Stimulated activated CD4-positive, alpha-beta T cell treated with anti-CD3 and anti-CD28 coated beads, TNF-alpha, amount 100 ng/mL, for 1 hour (primary cell): ENCODE measurements at places on chromosomes 4 and X.

DNA sequence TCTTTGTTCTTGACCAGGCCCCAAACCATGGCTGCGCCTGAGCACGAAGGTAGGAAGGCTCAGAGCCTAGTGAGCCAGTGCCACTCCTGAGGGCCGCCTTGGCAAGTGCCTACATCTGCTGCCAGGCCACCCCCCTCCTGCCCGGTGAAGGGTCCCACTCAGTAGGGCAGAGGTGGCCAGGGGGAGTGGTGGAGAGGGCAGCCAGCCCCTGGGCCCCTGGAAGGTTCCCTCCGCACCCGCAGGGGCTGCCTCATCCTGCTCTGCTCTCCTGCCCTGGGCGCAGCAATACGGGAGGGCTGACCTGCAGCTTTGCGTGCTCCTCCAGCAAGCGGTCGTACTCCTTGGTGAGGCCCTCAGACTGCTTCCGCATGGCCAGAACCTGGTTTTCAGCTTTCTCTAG is 14.0 kb downstream of the SLC6A8 start:
- DNase-seq, result no peak

GRCh38 chr4:4890574-4891255 is 31.2 kb downstream of the MSX1 start:
- DNase-seq, result no peak

DNA sequence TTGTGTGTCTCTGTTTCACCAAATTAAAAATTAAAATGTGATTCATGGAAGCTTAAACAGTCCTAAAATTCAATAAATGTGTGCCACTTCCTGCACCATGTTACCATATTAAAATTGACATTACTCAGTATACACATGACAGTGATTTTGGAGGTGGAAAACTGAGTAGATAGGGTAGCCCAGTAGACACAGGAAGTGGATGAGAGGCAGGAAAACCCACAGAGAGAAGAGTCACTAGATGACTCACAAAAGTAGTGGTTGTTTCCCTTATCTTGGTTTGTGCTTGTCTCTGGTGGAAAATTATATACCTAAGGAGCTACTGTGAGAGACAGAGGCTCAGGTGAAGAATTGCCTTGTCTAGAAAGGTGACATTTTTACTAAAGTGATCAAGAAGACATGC is 375.8 kb upstream of the CXorf51B start:
- DNase-seq, result no peak

- DNase-seq, result no peak
Measured at GRCh38 chr4:107255114-107255513, 219.0 kb upstream of the DKK2 start.

- peak; percentile 37 for DNase-seq
Measured at GRCh38 chr4:139453041-139453370, 915 bp upstream of the RAB33B start.

DNA sequence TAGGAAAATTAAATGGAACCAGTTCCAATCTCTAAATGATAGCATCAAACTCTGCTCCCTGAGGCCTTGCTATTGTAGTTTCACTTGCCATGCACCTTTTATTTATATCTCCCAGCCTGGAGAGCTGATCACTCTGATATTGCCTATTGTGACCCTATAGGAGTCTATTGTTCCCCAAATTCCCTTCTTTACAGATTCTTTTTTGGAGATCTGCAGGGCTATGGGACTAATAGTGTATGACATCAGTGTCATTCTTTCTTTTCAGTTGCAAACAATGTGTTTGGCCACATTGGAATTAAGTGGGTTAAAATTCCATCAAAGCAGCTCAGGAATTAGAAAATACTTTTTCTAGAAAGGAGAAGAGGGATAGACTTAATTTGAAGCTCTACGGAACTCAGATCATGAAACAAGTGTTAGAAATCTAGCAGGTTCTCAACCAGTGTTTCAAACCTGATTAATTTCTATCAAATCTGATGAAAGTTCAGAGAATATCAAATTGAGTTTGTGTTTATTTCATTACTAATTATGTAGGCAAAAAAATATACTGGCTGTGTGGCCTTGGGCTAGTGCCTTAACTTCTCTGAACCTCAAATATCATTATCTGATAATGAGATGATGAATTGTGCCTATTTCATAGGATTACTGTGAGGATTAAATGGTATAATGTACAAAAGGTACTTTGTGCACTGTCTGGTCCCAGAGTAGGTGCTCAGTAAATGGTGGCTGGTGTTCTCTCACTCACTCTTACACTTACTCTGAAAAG is 71.4 kb downstream of the COL4A6 start:
- DNase-seq, result no peak

- no peak for DNase-seq
Measured at GRCh38 chr4:66629927-66630326, 915.4 kb downstream of the CENPC start.

GRCh38 chr4:113556382-113557134 is 205.0 kb downstream of the CAMK2D start:
- DNase-seq, result no peak

DNA sequence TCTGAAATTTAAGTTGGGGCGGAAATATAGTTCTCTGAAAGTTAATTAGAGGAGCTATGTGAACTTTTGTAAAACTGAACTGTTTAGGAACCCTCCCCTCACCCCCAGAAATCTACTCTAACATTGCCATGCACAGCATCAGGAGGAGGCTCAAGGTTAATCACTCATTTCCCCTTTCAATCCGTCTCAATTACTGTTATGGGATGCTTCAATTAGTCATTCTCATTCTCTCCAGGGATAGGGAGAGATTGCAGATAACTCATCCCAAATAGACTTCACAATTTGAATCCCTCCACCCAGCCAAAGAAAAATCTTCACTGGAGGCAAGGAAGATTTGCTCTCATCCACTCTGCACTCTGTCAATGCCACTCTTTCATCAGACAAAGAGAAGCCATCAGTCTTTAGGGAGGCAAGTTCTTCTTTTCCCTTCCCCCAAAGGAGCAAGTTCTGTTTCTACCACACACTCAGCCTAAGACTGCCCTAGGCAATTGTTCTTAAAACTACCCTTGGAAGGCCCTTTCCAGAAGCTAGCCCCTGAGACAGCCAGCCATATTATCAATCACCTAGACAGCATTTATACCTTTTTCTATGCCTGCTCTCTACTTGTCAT is 140.4 kb downstream of the SLC10A7 start:
- no peak for DNase-seq

DNA sequence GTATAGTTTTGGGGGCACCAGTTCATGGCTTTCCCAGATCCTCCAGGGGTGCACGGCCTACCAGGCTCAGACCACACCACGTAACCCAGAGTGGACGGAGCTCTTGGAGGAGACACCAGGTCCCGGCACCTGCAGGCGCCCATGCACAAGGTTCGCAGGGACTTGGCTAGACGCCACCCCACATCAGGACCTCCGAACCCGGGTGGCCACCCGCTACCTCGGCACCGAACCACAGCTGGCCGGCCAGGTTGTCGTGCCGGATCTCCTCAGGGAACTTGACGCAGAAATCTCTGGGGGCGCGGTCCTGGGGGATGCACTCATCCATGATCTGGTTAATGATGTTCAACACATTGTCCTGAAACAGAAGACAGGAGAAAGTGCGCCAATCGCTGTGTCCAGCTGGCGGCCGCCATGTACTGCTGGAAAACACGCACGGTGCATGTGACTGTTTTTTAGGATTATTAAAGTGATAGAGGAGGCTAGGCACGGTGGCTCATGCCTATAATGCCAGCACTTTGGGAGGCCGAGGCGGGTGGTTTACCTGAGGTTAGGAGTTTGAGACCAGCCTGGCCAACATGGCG is 77.1 kb downstream of the ZFYVE28 start:
- DNase-seq, result no peak

DNA sequence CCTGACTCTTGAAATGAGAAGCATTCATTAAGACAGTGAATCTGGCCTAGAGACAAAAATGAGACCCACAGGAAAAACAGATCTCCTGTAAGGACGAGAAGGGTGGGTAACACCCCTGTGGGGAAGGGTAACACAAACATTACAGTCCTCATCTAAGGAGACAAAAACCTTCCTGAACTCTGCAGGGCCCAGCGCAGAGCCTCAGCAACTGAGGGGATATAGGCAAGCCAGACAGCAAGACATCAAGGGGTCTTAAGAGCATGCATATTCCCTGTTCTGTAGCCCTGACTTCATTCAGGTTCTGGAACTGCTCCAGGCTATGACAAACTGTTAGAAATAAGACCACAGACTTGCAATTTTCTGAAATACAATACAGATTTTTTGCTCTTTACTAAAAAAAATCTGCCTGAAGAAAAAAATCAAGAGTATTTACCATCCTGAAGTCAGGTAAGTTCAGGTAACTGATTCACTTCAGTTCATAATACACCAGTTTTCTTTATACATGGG is 15.5 kb downstream of the COX18 start:
- no peak for DNase-seq

DNA sequence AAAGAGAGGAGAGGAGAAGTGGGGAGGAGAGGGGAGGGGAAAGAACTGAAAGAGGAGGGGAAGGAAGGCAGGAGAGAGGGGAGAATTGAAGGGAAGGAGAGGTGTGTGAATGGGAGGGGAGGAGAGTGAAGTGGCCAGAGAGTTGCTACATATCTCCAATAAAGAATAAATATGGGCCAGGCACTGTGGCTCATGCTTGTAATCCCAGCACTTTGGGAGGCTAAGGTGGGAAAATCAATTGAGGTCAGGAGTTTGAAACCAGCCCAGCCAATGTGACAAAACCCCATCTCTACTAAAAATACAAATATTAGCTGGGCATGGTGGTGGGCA is 482.4 kb downstream of the NAF1 start:
- DNase-seq, result no peak

DNA sequence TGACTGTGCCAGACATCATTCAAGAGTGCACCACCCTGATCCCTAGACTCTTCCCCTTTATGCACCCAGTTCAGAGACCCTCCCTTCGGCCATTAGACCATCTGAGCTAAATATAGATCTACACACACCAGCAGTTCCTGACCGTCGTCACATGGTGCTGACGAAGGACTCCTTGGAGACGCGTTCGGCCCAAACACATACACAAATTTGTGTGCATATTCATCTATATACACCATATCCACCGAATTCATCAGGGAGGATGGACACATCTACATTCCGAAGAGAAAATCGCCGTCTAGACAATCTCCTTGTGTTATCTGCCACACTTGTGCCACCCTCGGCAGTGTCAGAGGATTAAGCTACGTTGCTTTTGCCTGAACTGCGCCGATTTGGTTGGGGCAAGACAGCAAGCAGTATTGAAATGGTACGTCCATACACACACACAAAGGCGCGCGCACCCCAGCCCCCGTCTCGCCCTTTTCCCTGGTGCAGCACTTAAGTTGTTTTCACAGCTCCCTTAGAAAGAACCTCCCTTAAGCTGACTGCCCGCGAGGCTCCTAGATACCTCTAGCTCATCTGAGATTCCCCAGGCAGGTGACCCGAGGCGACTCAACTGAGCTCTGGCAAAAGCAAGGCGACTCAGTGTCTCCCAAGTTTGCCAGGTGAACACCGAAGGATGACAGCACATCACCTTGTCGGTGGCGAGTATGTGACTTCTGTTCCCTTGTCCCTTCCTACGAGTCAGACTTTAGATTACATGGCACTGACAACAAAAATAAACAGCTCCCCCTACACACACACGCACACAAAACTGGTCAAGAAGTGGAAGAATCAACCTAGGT is 1.0 kb downstream of the RASGEF1B start:
- no peak for DNase-seq

DNA sequence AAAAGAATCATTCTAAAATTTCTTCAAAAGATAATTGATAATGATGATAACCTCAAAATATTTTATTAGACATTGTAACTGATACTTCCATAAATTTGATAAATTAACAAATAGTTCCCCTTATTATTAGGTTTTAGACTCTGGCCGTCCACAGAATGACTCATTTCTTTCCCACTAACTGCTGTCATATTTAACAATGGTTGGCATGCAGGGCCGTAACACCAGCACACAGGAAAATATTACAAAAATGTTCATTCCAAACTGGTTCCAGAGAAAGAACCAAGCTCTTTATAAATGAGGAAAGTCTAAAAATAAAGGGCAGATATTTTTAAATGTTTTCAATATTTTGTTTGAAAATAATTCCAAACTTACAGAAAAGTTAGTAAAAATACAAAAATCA is 28.2 kb downstream of the WDFY3 start:
- no peak for DNase-seq

GRCh38 chr4:56786955-56787354 is 34.5 kb downstream of the SPINK2 start:
- no peak for DNase-seq
